AG09309 (cell line): ENCODE measurements at places on chromosomes 4 and X.

DNA sequence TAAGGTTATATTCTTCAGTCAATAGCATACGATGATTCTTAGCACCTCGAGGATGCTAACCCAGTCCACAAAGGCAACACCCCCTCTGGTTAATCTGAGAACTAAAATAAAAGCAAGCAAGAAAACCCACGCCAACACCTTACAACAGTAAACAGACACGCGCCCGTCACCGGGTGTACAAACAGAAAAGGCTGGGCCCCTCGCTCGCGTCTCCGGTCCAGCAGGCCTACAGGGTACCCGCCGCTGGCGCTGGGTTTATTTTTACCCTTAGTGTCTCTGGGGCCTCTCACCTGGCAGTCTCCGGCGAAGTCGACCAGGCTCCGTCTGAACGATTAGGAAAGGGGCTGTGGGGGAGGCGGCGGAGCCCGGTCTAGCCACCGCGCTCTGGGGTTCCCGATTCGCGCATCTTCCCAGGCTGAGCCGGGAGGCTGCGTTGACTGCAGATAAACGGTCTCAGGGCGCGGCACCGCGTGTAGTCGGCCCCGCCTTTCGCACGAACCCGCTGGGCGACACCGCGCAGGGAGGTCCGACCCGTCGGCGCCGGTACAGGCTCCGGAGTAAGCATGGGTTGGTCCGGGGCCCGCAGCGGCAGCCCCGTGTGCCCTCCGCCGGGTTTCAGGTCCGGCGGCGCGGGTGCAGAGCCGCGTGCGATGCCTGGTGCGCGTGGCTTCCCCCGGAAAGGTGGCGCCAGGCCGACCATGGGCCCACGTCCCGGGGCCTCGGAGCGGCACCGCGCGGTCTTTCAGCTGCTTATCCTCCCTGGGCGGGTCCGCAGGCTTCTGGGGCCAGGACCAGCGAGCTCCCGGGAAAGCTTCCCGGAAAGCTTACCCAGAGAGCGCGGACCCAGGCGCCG, 441 bp downstream of the SLC9B2 start:
- no peak for DNase-seq

- DNase-seq = no peak
Observed at GRCh38 chrX:153576239-153576870, 22.6 kb downstream of the CCNQ start.

GRCh38 chr4:162700358-162700757, 466.3 kb downstream of the NAF1 start:
- DNase-seq = no peak

DNA sequence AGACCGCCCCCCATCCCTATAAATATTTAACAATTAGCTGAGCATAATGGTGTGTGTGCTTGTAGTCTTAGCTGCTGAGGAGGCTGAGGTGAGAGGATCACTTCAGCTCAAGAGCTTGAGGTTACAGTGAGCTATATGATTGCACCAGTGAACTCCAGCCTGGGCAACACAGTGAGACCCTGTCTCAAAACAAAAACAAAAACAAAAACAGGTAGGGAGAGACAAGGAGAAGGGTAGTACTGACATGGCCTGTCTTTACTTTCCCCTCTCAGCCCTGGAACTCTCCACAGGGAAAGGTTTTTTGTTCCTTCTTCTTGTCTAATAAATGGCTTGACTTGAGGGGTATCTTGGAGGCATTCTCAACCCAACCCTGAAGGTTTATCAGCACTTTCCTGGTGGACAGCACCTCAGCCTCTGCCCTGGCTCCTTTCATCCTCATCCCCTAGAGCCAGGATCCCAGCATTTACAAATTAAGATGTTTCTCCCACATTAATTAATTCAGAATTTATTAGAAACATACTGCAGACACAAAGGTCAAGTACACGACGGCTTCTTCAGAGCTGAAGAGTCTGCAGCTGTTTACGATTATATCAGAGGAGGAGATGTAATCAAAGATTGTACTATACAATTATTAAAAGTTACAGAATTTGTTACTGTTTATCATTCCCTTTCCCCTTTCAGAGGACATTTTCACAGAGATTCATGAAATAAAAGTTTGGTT, 131.8 kb downstream of the AFF1 start:
- no peak for DNase-seq

- DNase-seq = no peak
Observed at GRCh38 chrX:100904433-100904832, 24.3 kb downstream of the XKRX start.

DNA sequence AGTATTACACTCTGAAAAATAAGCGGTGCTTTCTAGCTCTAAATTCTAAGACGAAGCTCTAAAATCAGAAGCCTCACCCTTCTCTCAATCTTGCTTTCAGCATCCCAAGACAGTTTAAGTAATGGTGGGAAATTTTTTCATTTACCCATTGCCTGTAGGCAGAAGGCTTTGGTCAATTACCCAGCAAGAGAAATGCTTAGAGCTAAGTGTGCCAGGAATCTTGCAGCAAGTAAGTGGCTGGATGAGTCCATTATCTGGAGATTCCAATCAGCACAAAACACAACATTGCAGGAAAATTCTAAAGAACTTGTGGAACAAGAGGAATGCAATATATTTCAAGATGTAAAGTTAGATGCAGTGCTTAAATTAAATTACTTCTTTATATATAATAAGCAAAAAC, 28.4 kb downstream of the USP26 start:
- no peak for DNase-seq
